ENCODE measurements at places on chromosomes 2 and 18.

GRCh38 chr2:28640908-28641300 is 110.7 kb upstream of the PPP1CB start:
- DNase-seq: no peak

DNA sequence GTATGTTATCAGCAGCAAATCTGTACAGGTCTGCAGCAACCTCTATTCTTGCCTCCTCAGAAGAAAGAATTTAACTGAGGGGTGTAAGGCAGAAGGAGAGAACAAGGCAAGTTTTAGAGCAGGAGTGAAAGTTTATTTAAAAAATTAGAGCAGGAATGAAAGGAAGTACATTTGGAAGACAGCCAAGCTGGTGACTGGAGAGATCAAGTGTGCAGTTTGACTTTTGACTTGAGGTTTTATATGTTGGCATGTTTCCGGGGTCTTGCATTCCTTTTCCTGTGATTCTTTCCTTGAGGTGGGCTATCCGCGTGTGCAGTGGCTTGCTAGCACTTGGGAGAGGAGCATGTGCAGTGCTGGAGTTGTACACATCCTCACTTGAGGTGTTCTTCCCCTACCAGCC is 16.5 kb upstream of the CERS6 start:
- no peak for DNase-seq

- no peak for DNase-seq
These were observed 19.9 kb downstream of the PTH2R start for GRCh38 chr2:208426412-208427045.

DNA sequence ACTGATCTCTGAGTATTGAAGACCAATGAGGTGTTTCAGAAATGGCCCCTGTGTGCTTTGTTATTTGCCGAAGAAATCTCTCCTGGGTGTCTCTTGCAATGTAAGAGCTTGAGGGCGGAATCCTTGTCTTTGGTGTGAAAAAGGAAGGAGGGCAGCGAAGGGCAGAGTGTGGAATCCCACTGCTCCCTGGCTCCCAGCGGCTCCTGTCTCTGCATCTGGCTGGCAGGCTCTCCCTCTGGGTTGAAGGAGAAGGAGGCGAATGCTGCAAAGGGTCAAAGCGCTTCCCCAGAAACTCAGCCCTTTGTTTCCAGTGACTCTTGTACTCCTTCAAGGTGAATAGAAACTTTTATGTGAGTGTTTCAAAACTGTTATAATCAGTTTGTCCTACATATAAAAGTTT is 457.5 kb downstream of the CNTNAP5 start:
- DNase-seq: no peak

GRCh38 chr2:26561918-26562810 is 79.0 kb downstream of the CIB4 start:
- DNase-seq: no peak

DNA sequence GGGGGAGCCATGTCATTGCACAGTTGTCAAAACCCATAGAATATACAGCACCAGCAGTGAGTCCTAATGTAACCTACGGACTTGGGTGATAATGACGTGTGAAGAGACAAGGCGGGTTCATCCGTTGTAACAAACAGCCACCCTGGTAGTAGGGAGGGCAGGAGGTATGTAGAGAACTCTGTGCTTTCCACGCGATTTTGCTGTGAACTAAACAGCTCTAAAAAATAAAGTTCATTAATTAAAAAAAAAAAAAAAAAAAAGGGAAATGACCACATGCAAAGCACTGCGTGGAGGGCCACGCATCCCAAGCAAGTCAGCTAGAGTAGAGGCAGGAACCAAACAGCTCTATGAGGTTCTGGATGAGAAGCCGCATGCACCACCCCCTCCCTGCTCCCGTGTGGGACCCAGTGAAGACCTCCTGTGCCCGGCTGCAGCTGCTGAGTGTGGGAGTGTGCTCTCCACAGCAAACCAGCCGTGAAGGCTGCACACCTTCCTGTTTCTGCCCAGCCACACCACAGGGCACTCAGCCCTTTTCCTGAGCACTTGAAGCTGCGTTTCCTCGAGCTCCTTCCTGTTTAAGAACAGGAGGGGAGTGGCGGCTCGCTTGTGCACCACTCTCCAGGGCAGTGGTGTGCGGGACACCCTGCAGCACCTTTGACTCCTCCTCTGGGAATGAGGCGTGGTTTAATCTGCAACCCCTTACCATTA is 65.6 kb downstream of the ODC1 start:
- no peak for DNase-seq

DNA sequence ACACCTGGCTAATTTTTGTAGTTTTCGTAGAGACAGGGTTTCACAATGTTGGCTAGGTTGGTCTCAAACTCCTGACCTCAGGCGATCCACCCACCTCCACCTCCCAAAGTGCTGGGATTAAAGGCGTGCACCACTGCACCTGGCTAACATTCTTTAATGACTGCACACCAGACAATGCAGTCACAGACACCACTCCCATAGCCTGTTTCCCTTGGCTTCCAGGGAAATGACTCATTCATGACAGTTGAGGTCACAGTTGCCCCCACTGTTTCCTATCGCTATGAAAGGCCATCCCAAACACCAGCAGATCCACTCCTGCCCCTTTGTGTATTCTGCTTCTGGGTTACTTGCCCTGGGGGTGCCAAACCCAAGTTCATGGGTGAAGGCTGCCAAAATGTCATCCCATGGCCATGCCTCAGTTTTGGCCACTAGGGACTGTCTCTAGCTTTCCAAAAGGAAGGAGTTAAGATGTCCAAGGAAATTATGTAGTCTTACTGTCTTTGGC is 8.7 kb downstream of the CHMP1B start:
- no peak for DNase-seq

DNA sequence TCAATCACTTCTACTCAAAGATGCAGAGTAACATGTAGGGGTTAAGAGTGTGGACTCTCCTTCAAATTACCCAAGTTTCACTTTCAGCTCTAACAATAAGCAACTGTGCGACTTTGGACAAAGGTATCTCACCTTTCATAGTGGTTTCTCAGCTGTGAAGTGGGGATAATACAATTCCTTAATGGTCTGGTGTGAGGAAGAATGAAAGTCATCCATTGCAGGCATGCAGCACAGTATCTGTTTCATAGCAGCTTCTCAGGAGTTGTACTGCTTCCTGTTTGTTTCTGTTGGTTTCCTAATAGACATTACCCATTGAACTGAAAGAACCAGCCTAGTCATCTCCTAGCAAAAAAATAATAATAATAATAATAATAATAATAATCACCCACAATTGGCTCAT is 74.4 kb downstream of the DDX18 start:
- no peak for DNase-seq

DNA sequence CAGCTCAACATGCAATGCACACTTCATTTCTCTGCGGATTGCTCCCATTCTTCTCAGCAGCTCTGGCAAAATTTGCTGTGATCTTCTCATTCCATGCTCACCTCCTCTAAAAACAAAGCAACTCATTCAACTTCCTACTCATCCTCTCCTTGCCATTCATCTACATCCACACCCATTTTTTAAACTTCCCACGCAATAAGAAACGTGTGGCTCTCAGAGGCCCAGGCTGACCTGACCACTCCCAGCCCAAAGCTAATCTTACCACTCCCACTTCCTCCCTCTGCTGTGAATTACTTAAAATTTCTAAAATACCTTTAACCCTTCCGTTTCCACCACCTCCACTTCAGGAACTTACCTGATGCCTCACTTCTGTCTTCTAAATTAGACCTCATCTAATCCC is 15.2 kb downstream of the ABCB11 start:
- DNase-seq: no peak

DNA sequence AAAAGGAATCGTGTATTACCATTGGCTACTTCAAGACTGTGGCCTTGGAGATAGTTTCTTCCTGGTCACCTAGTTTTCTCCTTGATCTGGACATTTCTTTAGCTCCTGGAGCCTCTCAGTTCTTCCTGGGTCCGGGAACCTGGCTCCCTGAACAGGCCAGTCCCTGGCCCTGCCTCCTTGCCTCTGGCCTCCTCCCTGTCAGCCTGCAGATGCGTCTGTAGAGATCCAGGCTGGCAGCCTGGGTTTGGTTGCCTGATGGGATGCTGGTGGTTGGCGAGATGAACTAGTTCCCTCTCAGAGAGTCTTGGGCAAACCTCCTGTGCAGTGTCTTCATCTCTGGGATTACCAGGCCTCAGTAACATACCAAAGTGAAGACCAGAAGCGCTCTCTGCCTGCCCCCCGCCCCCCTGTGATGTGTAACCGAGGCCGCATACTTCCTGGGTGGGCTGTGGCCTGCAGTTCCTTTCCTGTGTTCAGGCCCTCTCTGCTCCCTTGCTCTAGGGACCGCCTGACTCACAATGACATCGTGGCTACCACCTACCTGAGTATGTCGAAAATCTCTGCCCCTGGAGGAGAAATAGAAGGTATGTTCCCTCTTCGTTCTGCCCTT is 85.4 kb downstream of the DYSF start:
- DNase-seq: no peak

DNA sequence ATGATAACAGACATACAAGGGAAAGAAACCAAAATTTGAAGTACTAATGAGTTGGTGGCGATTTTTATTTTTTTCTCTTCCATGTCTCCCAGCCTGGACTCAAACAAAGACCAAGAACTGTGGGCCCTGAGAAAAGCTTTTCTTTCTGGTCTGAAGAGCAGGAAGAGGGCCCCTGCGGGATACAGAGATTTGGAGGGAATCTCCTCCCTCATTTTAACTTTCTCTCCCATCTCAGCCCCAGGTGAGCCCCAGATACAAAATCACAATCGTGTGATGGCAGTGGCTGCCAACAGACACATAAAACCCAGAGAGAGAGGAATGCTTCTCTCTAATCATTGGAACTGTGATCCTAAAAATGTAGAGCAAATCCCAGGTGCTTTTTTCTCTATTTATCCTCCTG is 19.5 kb upstream of the PRKCE start:
- no peak for DNase-seq

DNA sequence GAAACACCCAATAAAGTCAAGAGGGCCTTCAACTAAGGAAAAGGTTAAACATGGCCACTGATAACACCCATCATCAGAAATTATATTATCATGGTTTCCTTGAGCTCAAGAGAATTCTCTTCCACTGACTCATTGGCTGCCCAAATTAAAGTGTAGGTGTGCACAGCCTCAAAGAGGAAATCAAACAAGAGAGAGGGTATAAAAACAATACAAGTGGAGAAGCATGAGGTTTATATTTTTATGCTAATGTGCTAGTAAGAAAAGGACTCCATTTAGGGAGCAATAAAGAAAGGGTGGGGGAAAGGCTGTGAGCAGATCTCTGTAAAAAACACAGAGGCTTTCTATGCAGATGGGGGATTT is 168.8 kb upstream of the VRK2 start:
- DNase-seq: no peak

DNA sequence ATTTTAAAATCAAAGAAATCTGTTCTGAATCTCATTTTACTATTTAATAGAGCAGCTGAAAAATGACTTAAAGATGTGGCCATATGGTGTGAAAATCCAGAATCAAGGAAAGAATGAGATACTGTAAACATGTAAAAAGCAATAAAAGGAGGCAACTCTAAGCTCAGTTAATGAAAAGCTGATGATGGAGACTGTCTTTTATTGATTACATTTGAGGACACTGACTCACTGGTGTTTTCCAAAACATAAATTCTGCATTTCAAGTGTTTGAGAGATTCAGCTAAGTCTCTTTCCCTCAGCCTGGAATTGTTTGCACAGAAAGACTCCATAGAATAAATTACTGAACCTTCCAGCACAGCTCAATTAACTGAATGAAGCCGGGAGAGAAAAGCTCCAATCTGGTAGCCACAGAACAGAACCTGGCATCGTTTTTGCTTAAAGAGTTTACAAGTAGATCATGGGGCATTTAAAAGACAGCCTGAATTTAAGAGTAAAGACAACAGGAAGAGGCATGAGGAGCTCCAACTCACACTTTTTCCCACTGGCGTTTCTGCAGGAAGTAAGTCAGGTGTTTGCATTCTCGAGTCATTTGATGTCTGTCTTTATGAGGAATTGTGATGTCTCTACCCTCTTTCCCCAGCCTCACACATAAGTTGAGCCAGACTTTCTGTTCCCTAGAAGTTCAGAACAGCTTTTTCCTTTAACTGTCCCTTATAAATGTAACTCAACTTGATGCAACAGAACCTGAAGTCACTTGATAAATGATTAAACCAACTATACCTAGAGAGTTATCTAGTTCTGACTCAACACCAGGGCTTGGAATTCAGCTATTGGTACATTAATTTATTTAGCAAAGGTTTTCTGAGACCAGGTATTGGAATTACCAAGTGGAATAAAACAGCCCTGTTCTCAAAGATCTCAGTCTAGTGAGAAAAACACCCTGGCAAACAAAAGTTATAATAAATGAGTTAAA is 53.3 kb downstream of the FTCDNL1 start:
- no peak for DNase-seq

- DNase-seq: no peak
These were observed 1.1 kb upstream of the GBX2 start for GRCh38 chr2:236169151-236169721.

DNA sequence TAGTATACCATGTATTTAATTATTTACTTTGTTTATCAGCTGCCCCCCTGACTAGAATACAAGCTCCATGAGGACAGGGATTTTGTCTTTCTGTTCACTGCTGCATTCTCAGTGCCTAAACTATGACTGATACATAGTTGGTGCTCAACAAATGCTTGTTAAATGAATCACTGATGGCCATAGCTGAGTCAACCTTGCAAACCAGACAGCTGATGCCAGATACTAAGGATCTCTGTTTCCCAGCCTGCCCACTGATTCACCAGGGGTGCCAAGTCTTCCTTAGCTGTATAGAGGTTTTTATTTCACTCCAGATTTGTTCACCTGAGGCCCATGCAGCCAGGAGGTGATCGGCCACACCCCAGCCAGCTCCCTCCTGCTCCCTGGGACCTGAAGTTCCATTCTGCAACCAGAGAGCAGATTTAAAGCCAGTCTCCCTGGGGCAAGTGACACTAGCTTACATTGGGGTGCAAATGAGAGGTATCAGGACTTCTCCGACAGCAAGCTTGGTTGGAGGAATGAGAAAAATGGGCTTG is 92.2 kb downstream of the C1QL2 start:
- no peak for DNase-seq

DNA sequence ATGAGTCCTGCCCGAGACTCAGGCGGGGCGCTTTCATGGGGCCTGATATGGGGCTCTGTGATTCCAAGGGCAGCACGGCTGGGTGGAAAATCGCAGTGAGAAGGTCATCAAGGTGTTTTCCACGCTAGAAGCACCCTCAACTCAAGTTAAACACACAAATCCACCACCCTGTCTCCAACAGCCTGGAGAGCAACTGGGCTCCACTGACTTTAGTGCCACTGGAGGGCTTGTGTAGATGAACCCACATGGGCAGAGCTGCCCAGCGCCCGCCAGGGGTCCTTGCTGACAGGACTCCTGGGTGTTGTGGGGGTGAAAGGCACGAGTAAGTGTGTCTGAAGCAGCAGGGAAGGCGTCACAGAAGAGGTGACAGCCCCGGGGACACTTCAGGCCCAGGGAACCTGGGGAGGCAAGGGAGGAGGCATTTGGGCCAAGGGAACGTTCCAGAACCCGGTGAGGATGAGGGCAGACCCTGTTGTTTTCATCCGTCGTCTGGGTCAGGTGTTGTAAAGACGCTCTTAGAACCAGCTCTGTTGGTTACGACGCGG is 51.8 kb upstream of the CTDP1 start:
- DNase-seq: no peak

- peak; percentile 86 for DNase-seq
These were observed at the start of gene SS18 for GRCh38 chr18:26090130-26091046. Gene SS18 (minus strand): TSS chr18:26090613. CDS start chr18:26090569, 44 bp downstream.

GRCh38 chr2:152309352-152310214 is 25.4 kb upstream of the FMNL2 start:
- DNase-seq: no peak
